ENCODE measurements at places on chromosomes 3 and 15.

- no peak for DNase-seq
These were observed 1.4 kb downstream of the CEMIP start for GRCh38 chr15:80780416-80781221.

- no peak for DNase-seq
These were observed 36.4 kb downstream of the EIF3J start for GRCh38 chr15:44573386-44573785.

GRCh38 chr3:69665026-69665737 lies 74.1 kb upstream of the MITF start:
- DNase-seq: no peak

GRCh38 chr3:2958551-2958950 lies 151.6 kb downstream of the IL5RA start:
- no peak for DNase-seq

DNA sequence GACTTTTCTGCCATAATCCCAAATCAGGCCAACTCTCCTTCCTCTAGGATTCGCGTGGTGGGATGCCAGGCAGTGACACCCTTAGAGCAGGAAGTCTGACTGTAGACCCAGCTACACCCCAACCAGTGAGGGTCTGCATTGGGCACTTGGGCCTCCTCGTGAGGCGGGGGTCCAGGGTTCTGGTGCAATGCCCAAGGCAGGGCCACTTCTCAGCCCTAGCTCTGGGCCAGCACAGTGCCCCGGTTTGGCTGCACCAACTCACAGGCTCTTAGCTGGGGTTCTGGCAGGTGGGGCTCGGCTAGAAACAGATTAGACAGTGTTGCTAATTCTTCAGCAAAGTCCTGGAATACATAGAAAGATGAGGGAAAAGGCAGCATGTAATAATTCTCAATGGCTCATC lies 12.7 kb downstream of the CDAN1 start:
- no peak for DNase-seq

- DNase-seq: no peak
These were observed 5.0 kb downstream of the CCNDBP1 start for GRCh38 chr15:43190178-43190577.

- no peak for DNase-seq
These were observed 165.4 kb downstream of the CTNNB1 start for GRCh38 chr3:41364736-41365135.

DNA sequence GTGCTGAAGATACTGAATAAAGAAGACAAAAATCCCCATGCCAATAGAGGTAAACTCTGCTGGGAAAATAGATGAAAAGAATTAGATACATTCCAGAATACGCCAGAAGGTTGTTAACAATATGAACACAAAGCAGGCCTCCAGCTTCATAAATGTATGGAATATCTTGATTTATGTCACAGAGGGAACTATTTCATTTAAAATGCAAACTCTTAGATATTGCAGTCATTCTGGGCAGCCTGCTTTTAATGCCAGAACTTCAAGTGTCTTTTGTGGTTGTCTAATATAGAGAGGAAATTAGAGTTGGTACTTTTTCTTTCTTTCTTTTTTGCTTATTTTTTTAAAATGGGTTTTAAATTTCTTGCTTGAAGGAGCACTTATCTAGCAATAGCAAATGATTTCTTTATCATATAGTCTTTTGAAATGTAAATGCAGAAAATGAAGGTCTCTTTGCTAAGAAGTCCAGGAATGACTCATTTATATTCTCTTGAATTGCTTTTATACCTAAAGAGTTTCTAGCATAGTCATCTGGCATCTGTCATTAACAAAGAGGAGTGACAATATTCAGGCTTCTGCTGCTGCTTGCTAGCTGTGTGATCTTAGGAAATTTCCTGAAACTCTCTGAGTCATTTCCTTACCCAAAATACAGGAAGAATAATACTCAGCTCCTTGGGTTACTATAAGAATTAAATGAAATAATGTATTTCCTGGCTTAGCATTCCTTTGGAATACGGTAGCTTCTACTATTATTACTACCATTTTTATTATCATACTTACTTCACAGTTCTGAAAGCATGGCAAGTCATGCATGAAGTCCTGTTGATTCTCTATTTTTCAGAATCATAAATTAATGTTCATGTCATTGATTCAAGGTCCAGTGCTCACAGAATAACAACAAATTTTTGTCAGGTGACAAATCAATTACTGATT lies 527.6 kb downstream of the DIPK2A start:
- no peak for DNase-seq

DNA sequence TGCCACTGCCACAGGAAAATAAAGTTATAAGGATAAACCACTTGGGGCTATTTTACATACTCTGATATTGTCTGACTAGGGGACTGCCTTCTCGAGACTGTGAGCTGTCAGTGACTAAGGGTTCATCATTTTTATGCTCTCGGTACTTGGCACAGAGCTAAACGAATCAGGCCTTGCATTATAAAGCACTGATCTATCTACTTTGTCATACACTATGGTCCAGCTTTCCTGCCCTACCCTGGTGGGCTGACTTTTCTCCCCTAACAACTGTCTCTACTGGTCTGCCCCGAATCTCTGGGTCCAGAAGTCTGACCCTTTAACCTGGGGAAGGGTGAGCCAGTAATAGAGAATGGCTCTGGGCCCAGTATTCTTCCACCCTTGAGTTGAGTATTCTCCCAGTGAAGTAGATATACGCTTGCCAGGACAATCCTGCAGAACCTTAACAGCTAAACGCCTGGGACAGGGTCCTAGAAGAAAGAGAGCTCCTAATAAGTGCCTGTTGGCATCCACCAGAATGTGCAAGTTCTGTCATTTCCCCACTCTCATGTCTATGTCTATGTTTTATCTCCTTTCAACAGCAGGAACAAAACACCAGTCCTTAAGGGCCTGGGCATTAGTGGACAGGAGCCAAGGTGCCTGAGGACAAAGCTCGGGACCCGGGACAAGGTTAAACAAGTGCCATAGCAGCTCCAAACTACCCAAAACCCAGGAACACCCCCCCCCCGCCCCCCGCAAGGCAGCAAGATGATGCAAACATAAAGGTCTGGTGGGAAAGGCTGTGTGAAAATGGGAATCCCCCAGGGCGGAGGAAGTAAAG lies 1.2 kb downstream of the LARP6 start:
- DNase-seq: no peak

GRCh38 chr15:68200016-68200861 lies 4.9 kb downstream of the CALML4 start:
- no peak for DNase-seq

DNA sequence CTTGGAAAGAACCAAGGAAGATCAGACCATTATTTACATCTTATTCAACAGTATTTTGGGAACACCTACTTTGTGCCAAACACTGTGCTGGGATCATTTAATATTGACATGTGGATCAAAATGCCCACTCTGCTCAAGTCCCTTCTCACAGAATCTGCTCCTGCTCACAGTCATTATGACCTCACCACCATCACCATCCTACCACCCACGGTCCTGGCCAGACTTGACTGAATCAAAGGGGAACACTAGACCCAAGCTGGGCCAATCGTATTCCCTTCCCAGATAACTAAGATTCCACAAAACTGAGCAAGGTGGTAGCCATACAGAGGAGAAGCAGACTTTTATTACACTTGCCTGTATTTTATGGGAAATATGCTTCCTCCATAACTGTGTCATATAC lies 3.4 kb upstream of the CEP152 start:
- DNase-seq: no peak

DNA sequence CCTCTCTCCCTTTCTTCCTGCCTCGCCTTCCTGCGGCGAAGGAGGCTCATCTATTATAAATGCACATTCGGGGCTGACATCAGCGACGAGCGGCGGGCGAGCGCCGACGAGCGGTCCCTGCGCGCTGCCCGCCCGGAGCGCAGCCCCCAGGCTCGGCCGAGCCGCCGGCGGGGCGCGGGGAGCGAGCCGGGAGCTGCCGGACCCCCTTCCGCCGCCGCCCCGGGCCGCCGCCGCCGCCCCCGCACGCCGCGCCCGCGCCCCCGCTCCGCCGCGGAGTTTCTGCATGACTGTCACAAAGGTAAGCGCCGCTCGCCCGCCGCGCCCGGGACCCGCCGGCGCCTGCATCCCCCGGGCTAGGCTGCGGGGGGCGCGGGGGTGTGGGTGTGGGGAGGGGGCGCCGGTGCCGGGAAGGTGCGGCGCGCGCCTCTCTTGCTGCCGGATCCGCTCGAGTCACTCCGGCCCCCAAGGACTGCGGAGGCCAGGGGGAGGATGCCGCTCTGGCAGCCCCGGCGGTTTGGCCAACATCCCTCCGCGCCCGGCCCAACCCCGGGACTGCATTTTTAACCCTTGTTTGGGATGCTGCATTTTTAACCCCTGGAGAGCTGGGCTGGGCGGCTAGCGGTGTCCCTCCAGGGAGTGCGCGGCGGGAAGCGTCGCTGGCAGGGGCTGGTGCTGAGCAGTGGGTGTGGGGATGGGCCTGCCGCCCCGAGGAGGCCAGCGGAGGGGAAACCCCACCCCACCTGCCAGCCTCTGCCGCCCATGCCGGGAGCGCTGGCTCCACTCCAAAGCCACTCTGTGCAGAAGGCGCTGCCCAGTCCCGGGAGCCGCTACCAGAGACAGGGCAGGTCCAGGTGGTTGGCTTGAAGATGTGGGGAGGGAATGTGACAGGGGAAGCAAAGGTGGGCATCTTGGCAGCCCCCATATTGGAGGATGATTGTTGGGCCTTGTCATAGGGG lies at the start of gene CORO2B:
Gene CORO2B, plus strand, starts transcription at position 14 of the 956 bp plus-strand sequence. Its CDS starts 270 bp downstream, at position 284.
- DNase-seq: no peak

GRCh38 chr3:123169492-123169929 lies 32.2 kb upstream of the SEC22A start:
- no peak for DNase-seq

DNA sequence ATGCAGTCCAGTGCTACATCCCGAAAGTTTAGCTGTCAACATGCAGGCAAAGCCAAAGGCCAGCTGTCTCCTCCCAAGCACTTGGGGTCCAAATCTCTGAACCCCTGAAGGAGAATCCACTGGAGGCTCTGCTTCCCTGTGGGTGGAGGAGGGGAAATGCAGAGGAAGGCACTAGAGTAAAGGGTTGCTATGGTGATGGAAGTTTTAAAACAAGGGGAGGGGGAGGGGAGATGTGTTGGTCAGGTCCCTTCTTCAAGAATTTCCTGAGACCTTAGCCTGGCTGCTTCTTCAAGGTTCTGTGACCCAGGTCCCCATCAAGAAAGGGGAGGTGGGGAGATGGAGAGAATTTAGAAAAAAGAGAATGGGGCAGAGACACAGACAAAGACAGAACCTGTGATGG lies 2.3 kb downstream of the CAMKV start:
- no peak for DNase-seq

- no peak for DNase-seq
These were observed 7.4 kb downstream of the EDEM1 start for GRCh38 chr3:5194801-5195509.

GRCh38 chr3:58202917-58203360 lies 7.8 kb downstream of the DNASE1L3 start:
- no peak for DNase-seq

- no peak for DNase-seq
These were observed 571 bp upstream of the RARRES1 start for GRCh38 chr3:158732856-158733200.

DNA sequence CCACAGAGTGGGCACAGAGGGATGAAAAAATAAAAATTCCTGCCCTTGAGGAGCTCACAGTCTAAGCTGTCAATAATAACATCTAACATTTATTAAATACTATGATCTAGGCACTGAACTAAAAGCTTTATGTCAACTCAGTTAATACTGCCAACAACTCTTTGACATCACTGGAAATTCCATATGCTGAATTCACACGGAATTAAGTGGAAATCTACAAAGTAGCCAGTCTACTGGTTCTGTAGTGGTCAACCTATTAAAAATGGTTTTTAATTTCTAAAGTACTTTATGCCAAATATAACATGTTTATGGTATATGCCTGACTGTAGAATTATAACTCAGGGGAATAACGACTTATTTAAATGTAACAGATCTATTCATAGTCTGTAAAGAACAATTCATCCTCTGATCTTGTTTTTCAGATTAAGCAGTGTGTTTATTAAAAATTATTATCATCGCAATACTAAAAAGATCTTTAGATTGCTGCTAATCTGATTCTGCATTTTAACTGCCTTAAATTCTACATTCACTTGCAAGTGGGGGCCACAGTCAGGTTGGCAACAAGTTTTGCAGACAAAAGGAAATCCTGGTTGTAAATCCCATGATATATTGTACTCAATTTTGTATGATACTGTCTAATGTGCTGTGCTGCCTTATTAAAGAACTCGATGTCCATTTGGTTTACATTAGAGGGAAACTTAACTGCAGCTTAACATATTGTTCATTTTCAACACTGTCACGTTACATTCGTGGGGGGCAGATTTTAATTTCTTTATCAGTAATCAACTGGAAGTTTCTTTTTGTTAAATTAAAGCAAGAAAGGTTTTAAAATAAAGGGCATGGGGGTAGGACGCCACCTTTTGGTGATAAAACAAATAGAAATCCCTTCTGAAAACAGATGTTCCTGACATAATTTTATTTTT lies 2.6 kb upstream of the FOXP1 start:
- DNase-seq: no peak

DNA sequence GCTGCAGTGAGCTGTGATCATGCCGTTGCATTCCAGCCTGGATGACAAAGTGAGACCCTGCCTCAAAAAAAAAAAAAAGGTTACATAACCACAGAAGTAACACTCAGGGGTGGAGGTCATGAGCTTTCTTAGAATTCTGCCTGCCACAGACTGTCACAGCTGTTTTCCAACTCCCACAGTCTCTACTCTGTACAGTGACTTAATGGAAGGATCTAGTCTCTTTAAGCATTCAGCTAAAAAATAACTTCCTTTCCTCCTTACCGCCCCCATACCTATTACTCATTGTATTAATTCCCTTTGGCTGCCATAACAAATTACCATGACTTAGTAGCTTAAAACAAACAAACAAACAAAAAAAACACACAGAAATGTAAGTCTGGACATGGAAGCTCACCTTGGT lies 99.6 kb upstream of the UBE2E1 start:
- no peak for DNase-seq

DNA sequence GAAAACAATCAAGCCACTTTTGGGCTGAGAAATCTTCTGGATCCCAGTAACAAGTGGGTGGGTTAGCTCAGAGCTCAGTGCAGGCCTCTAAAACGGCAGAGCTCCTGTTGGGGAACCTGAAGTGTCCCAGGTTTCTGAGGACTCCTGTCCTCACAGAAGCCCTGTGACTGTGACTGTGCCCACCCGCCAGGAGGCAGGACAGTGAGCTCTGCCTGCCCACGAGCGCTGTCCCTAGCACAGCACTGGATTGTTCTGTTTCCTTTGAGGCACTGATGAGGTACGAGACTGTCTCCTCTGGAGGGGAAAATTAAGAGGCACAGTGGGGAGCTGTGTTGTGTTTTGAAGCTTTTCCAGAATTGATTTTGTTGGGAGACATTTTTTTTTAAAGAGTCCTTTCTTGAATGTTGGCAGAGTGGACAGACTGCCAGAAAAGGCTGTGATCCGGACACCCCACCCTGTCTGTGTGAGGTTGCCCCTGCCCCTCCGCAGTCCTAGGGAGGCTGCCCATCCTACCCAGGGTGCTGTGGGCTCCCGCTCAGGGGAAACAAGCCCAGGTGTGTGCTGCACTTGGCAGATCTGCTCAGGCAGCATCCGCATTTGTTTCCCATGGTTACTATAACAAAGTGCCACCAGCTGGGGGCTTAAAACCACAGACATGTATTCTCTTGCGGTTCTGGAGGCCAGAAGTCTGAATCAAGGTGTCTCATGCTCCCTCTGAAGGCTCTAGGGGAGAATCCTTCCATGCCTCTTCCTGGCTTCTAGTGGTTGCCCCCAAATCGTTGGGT lies 66.6 kb upstream of the LARS2 start:
- DNase-seq: no peak

Measured in iPS DF 19.7 (cell line).